ENCODE measurements at places on chromosomes 12 and 14.

- DNase-seq: no peak
Observed at GRCh38 chr12:94898388-94898787, 105.1 kb downstream of the NDUFA12 start.

DNA sequence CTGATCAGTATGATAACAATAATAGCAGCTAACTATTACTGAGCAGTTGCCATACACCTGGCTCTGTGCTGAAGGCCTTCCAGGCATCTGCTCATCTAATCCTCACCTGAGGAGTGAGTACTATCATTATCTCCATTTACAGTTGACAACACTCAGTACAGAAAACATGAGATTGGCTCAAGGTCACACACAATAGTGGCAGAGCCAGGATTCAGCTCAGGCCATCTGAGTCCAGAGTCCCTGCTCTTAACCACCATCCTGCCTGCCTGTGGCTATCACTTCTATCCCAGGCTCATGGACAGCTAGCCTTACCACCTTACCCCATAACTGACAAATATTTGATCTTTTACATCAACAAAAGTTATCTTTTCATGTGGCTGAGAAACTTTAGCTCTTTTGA is 155.5 kb downstream of the PPM1H start:
- DNase-seq: no peak

DNA sequence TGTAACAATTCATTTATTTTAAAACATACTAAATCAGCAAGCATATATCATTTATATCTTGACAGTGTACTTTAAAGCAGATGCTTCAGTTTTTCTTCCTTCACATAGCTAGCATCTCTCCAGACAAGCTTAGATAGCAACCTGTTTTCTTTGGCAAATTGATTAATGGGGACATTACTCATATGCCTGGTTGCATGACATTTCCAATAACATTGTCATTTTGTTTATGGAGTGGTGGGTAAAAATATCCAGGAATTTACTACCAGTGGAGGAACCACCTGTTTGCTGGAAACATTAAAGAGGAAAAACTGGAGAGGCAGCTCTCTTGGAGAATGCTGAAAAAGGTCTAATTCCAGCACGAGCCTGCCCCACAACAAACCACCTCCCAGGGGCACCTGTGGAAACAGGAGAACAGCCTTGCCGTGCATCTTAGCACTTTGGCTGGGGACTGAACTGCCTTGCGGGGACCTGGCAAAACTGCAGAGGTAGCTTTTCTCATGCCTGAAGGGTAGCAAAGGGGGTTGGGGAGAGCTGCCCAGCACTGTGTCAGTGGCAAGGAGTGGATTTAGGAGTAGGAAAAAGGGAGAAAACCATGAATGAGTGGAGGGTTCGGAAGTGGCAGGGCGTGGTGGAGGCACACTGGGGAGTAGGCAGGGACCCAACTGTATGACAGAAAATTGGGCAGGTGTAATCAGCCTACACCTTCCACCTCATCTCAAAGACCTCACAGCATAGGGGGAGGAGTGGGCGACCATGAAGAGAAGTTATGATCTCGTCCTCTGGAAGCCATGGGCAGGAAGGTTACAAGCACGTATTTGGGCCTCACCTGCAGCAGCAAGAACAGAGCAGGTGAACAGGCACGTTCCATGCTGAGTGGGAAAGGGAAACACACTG is 11.7 kb upstream of the CREBL2 start:
- DNase-seq: no peak

DNA sequence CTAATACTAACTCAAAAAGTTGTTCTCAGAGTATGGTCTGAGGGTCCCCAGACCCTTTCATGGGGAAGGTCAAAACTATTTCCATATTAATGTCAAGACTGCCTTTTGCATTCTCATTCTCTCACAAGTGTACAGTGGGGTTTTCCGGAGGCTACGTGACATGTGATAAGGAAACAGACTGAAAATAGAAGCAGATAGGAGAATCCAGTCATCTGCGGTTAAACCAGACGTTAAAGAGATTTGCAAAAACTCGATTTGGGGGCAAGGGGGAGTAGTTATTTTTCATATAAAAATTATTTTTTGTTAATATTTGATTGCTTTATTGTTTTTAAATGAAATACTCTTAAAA is 1.0 kb upstream of the NAP1L1 start:
- DNase-seq: peak; percentile 12

- no peak for DNase-seq
Observed at GRCh38 chr12:10191865-10192264, 13.0 kb downstream of the TMEM52B start.

- no peak for DNase-seq
Observed at GRCh38 chr14:60621386-60621785, 27.9 kb downstream of the SIX1 start.

GRCh38 chr12:109151457-109151856 is 35.1 kb downstream of the ACACB start:
- DNase-seq: no peak

DNA sequence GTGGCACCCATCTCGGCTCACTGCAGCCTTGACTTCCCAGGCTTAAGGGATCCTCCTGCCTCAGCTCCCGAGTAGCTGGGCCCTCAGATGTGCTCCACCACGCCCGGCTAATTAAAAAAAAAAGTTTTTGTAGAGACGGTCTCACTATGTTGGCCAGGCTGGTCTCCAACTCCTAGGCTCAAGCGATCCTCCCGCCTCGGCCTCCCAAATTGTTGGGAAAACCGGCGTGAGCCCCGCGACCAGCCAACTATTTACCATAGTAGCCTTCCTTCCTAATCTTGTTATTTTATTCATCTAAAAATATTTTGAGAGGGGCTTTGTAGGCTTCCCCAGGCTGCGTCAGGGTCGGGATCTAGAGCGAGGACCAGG is 25.4 kb upstream of the YY1 start:
- no peak for DNase-seq

GRCh38 chr12:1910468-1910867 is 8.0 kb downstream of the CACNA2D4 start:
- DNase-seq: no peak

DNA sequence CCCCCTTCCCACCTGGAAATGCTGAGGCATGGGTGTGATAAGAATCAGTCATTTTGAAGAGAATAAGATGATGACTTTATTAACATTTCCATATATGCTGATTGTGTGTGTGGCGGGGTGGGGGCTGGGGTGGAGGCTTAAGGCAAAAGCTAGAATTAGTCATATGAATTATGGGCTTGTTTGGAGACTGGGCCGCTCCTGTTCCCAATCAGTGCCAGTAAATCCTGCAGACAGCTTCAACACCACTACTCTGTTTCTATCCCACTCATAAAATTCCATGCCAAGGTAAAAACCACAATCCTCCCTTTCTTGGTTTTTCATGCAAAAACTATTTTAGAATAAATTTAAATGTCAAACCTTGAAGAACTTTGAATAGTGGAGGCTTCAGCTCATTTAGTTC is 29.9 kb upstream of the SLC38A2 start:
- DNase-seq: no peak

DNA sequence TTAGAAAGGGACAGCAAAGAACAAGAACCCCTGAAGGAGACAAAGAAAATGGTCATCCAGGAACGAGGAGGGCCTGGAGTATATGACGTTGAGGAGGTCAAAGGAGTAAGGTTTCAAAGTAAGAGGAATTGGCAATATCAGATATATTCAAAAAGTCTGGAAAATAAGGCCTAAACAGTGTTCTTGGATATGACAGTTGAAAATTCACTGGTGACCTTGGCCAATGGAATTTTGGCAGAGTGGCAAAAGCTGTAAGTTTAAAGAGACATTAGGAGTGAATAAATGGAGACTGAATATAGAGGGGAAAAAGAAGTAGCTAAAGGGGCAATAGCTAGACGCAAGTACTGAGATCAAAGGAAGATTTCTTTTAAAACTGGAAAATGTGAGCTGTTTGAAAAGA is 4.1 kb upstream of the ACTN1 start:
- no peak for DNase-seq

GRCh38 chr12:132346471-132347175 is 17.2 kb upstream of the GALNT9 start:
- DNase-seq: no peak

DNA sequence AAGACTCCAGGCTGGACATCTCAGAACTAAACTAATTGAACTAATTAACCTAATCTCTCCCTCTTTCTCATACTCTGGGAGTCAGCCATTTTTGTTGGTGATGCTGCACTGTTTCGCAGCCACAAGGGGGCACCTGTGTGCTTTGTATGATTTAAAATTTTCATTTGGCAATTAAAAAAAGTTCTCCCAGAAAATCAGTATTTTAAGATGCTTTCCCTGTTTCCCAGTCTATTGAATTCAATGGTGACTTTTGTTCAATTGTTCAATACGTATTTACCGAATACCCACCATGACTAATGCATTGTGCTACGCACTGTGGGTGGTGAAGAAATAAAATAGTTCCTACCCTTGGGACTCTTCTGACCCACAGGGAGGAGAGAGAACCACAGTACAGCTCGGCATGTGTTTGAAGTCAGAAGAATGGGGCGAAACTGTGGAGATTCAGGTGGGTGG is 63.7 kb downstream of the ZNF664 start:
- no peak for DNase-seq

DNA sequence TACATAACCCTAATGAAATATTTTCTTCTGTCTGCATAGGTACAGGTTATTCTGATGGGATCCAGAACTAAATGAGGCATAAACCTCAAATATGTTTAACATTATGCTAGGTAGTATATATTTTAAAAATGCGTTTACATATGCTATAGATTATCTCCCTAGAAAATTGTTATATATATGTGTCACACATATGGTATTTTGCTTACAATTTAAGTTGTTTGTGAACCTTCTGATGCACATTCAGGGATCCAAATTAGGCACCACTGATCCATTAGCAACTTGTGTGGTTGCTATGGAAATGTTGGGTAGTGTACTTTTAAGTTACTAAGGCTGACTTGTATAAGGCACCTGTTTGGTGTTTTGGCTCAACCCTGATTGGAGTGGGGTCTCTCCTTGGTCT is 456.7 kb downstream of the AEBP2 start:
- DNase-seq: no peak

- no peak for DNase-seq
Observed at GRCh38 chr14:92549859-92550230, 36.3 kb downstream of the RIN3 start.

- DNase-seq: peak; percentile 81
Observed at GRCh38 chr14:50860478-50861086, 11.3 kb upstream of the ABHD12B start.

- no peak for DNase-seq
Observed at GRCh38 chr12:104701756-104702155, 245.0 kb downstream of the CHST11 start.

- peak; percentile 69 for DNase-seq
Observed at GRCh38 chr14:21852061-21852664, 178.5 kb upstream of the OR4E1 start.

GRCh38 chr14:73125169-73125588 is 11.1 kb upstream of the PSEN1 start:
- no peak for DNase-seq

GRCh38 chr14:104973135-104973384 is 5.1 kb downstream of the AHNAK2 start:
- DNase-seq: no peak

DNA sequence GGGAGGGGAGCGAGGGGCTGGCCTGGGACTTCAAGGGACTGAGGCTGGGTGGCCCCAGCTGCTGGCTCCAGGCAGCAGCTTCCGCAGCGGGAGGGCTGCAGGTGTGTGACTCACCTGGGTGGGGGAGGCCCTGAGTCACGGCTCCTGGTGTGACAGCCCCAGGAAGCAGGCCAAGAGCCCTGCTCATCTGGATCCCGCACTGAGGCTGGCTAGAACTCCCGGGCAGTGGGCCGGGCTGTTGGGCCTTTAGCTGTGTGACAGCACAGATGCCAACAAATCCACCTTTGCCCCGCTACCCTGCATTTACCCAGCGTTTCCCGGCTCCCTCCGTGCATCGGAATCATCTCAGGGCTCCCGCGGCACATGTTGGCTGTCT is 180.0 kb upstream of the PRMT8 start:
- DNase-seq: no peak

GRCh38 chr14:96194657-96195431 is 9.8 kb upstream of the BDKRB2 start:
- DNase-seq: no peak

DNA sequence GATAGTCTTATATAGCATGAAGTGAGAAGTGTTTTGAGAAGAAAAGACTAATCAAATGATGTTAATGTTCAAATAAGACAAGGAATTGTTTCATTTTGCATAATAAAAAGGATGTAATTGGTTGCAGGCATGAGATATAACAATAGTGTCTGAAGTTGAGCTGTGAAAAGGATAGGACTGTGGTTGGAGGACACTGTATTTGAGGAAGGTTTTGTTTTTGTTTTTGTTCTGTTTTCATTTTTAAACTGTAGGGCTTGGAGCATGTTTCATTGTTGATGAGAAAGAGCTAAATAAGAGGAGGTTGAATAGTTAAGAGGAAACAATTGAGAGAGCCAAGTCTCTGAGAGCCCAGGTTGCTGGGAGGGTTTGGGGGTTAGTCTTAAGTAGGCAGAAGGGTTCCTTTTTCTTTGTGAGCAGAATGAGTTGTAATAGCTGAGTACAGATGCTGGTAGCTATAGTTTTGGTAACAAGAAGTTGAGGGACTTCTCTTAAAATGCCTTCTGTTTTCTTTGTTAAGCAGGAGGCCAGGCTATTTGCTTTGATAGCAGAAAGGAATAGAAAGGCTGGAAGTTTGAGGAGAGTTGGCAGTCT is 58.4 kb downstream of the CCDC91 start:
- DNase-seq: no peak

- DNase-seq: no peak
Observed at GRCh38 chr12:131443019-131444000, 267.6 kb upstream of the SFSWAP start.

DNA sequence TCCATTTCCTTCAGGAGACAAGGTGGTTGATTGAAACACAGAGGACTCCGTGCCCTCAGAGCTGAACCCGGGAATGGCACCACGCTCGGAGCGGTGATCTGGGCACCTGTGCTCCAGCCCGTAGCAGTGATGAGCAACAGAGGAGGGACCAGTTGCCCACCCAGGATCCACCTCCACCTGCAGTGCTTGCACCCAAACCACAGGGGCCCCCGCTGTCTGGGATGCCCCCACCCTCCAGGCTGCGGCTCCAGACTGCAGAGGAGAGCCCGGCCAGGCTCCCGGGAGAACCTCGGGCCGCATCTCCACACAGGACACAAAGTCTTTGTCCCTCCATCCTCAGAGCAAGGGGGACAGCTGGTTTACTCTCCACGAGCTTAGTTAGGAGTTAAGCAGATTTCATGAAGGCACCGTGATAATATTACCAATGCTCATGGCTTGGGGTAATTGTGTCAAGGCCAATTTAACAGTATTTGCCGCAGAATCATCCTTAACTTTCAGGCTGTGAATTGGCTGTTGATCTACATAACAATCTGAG is 100.6 kb downstream of the TNFAIP2 start:
- no peak for DNase-seq

- no peak for DNase-seq
Observed at GRCh38 chr14:35124127-35124526, 1.8 kb downstream of the PRORP start.

DNA sequence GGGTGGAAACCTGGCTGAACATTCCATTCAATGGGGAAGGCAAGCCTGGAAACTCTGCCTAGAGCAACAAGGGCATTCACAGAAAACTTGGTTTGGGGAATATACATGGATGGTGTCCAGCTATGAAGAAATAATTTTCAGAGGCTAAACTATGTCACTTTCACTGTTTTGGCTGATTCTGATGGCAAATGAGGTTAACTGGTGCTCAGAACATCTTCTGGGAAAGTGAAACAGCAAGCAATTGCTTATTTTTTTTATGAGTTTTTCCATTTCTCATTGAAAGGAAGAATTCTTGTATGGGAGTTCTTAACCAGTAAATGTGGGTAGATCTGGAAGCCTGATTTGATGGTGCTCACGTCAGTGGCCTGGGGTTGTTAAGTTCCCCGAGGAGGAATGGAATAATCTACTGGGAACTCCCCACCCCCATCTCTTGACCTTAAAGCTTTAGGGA is 132.8 kb upstream of the BTG1 start:
- no peak for DNase-seq

- no peak for DNase-seq
Observed at GRCh38 chr12:30794591-30795409, 40.0 kb upstream of the CAPRIN2 start.
